NCI-H2107 (cell line): ENCODE measurements at places on chromosomes 2 and 18.

DNA sequence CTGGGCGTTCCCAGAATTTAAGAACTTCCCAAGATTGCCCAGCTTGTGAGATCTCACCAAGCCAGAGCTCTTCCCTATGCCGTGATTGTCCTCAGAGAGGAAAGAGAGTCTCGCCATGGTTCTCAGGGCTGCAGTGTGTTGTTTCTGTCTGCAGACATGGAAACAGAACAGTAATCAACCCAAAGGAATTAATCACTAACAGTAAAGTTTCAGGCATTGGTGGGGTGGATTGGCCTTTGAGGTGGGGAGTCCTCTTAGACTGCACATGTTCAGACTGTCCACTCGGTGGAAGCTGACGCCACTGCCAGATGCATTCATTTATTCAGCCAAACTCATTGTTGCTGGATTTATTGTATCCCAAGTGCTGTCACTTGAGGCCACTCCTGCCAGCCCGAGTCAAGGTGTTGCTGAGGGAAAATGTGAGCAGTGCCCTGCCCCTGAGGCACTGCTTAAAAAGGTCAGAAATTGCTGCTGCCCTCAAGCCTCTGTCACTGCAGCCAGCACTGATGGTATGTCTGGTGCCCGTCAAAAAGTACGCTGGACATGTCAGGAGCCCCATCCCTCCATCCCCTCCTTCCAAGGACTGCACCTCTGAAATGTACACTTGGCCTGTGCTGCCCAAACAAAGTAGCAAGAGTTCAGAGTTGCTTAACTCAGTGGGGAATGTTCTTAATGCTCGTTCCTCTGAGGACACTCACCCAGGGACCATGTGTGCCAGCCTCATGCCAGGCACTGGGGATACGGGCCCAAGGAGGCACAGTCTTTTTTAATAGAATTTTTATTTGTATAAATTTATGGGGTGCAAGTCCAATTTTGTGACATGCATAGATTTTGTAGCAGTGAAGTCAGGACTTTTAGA, 201.0 kb downstream of the GLI2 start:
- DNase-seq: no peak

GRCh38 chr2:111066062-111066593, 54.6 kb upstream of the BCL2L11 start:
- no peak for DNase-seq

DNA sequence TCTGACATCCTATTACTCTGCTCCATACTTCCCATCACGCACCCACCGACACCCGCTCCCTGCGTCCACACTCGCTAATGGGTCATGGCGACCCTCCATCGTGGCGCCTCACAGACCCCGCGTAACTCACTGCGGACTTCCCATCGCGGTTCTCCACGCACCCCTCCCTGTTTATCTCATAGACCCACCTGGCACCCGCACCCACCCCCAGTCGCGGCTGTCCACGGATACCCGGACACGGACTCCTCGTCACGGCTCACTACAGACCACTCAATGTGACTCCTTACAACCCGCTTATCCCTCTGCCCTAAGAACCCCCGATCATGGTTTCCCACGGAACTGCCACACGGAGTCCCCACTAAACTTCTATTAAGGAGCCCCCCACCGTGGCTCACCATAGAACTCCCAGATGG, 458 bp downstream of the CXXC1 start:
- DNase-seq: no peak

GRCh38 chr18:47248115-47248603, 3.3 kb downstream of the SKOR2 start:
- DNase-seq: no peak

GRCh38 chr18:4578449-4578848, 123.3 kb upstream of the DLGAP1 start:
- DNase-seq: no peak

DNA sequence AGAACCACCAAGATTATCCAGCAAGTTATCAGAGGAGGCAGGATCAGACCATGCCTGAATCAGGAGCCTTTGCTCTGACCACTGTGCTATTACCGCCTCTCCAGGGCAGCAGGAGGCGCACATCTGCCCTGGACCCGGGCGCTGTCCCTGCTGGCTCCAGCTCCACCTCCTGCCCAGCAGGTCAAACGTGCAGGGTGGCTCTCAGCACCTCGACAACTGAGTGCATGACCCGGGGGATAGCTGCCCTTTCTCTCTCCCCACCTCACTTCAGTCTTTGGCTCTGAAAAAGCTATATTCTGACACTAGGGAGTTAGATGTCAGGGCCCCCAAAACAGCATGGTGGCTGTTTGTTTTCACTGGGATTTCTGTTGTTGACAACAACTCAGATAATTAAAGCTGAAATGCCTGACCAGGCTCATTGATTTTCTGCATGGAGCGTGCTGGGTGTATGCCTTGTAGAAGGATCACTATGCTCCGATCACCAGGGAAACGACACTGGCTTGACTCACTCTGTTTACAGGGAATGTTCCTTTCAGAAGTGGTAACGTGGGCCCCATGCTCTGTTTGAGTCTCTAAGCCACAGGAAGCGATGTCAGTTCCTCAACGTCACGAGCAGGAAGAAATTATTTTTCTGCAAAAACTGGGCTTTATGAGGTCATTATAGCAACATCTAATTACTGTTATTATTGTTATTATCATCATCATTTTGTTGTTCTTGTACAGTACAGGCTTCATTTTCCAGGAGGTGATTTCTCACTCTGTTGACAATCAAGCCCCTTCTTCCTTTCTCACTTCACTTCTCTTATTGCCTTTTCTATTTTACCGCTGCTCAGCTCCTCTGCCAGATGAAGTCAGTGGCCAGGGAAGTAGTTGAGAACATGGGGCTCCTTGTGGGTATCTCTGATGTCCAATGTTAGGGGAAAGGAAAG, 125.6 kb downstream of the PLB1 start:
- peak; percentile 79 for DNase-seq

- DNase-seq: no peak
Measured at GRCh38 chr2:241128266-241128665, 21.0 kb downstream of the PASK start.
